WTC11 (cell line): ENCODE measurements at places on chromosomes 13 and 19. TPM values are rescaled to one million over a fixed set of nuclear protein-coding genes. Genes with fewer than 3 reads are reported as not detected.

DNA sequence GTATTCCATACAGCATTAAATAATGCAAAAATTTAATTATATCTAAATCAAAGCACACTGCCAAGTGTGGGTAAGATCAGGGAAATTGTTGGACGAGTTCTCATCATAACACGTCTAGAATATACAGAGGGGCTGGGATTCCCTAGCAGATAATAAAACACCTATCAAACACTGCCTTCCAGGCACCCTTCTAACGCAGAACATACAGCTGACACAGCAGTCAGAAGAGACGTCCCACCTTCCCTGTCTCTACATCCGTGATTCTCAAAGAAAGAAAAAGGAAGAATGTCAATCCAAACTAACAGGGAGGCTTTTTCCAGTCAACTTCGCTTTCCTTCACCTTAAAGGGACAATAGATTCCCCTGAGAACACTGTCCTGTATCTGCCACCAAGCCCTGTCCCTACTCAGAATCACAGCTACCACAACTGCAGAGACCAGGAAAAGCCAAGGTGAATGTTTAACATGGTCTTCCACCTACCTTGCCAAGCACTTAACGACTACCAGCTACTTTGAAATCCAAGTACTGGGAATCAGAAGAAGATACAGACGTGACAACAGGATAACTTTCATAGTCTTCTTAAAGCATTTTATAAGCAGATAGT lies 38.5 kb downstream of the TBC1D4 start:
- peaks cover 17% of the 10 kb centered on the region for H3K4me1 ChIP-seq
- H3K27ac ChIP-seq = peak overlapping the region; percentile 58; the same call in 1 of the 2 replicates
- H3K27me3 ChIP-seq = no peaks in the 10 kb centered on the region
- DNase-seq = no peak

PRR19 gene
- total RNA-seq = 3.6 to 5.0 TPM (median 3.7 TPM) in 3 replicates

ATP8A2 gene
- 4.0 to 5.2 TPM (median 5.0 TPM) in 3 replicates for total RNA-seq

DNA sequence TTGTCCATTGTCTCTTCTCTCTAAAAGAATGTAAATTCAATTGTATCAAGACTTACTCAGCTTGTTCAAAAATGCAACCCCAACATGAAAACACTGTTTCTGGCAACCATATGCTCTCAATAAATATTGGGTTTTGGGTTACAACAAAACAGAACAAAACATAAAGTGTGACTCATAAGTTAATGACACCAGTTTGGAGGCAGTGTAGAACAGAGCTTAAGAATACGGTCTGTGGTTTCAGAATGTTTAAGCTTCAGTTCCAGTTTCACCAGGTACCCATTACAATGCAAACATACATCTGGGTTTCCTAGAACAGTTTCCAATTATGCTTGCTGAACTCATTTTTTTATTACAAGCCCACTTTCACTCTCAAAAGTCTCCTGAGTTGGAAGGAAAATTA lies 285.8 kb upstream of the PCDH9 start:
- no peak overlapping the region for H3K27ac ChIP-seq
- H3K27me3 ChIP-seq = no peaks in the 10 kb centered on the region
- H3K4me1 ChIP-seq = peaks cover 30% of the 10 kb centered on the region
- H3K4me3 ChIP-seq = no peak overlapping the region

NCCRP1 gene
- 2.0 to 2.5 TPM (median 2.2 TPM) in 3 replicates for total RNA-seq

DNA sequence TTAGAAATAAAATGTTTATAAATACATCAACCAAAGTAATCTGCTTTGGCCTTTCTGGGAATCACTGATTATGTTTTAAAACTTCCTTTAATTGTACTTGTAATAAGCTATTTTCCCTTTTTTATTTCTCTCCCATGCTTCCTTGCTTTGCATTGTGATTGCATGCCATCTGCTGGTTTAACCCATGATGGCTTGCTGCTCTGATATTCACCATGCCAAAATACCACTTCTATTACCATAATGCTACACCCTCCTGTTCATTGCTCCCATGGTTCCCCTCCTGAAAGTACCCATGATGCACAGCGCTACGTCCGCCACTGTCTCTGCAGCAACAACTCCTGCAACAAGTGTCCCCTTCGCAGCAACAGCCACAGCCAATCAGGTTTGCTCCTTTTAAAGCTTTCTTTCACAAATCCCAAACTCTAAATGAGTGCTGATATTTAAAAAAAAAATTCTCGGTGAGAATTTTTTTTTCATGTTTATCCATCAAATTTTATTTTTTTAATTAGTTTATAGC lies 67.7 kb upstream of the RAP2A start:
- no peaks in the 10 kb centered on the region for H3K27me3 ChIP-seq
- no peaks in the 10 kb centered on the region for H3K36me3 ChIP-seq

- H3K27ac ChIP-seq = peak within 1 kb of the TSS; percentile 45; the same call in 1 of the 2 replicates
- H3K27me3 ChIP-seq = peaks cover 3% of the 10 kb centered on the region
- no peaks in the 10 kb centered on the region for H3K36me3 ChIP-seq
- peak within 1 kb of the TSS; percentile 65 for H3K4me3 ChIP-seq
Observed at GRCh38 chr19:35115177-35115951, at the start of gene FXYD3. TSS of gene FXYD3 (plus strand) at chr19:35115823. CDS start at chr19:35119377, 3,554 bp downstream.

LIPE gene
- 10.2 to 11.7 TPM (median 11.5 TPM) in 3 replicates for total RNA-seq

FBN3 gene
- total RNA-seq = 54.8 to 67.3 TPM (median 62.2 TPM) in 3 replicates

- H3K36me3 ChIP-seq = peaks cover 12% of the 10 kb centered on the region
- peaks cover 89% of the 10 kb centered on the region for H3K4me1 ChIP-seq
- no peaks in the 10 kb centered on the region for H3K27me3 ChIP-seq
- no peak overlapping the region for H3K4me3 ChIP-seq
Observed at GRCh38 chr19:15292140-15292539, 40.2 kb downstream of the BRD4 start.

- DNase-seq = no peak
- peaks cover 43% of the 10 kb centered on the region for H3K36me3 ChIP-seq
- H3K4me3 ChIP-seq = no peak overlapping the region
- H3K27ac ChIP-seq = peak overlapping the region; percentile 81; the same call in 1 of the 2 replicates
- no peaks in the 10 kb centered on the region for H3K27me3 ChIP-seq
Observed at GRCh38 chr13:113219256-113219940, 10.0 kb downstream of the CUL4A start.

FAM124A gene
- 41.2 to 45.8 TPM (median 41.6 TPM) in 3 replicates for total RNA-seq

- peaks cover 60% of the 10 kb centered on the region for H3K36me3 ChIP-seq
- H3K4me1 ChIP-seq = no peaks in the 10 kb centered on the region
- no peak for DNase-seq
- no peak overlapping the region for H3K4me3 ChIP-seq
- peaks cover 12% of the 10 kb centered on the region; the same call in 1 of the 2 replicates for H3K27me3 ChIP-seq
- no peak overlapping the region for H3K27ac ChIP-seq
Observed at GRCh38 chr19:6983448-6983847, 37.8 kb downstream of the MBD3L2B start.

CPT1C gene
- 74.6 to 89.5 TPM (median 85.4 TPM) in 3 replicates for total RNA-seq

DNA sequence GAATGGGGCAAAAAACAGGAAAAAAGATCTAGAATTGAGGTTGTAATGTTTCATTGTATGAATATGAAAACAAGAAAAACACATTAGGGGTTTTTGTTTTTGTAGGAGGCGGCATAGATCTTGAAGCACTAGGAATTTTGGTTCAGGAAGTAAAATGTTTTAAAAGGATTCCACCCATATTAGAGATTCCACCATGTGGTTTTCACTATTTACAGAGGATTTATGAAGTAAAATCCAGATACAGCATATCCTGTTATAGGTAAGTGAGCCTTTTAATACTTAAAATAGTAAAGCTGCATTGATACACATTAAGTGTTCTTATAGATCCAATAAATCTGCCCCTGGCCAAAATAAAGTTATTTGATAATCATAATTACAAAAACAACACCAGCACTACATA lies 61.4 kb downstream of the MICU2 start:
- peaks cover 14% of the 10 kb centered on the region for H3K4me1 ChIP-seq
- 0 out of 2 replicates have a peak, but pooled peaks cover 4% of the 10 kb centered on the region for H3K36me3 ChIP-seq
- no peak overlapping the region for H3K4me3 ChIP-seq
- H3K27me3 ChIP-seq = no peaks in the 10 kb centered on the region
- H3K27ac ChIP-seq = no peak overlapping the region

NLRP7 gene
- total RNA-seq = 4.1 to 6.8 TPM (median 5.0 TPM) in 3 replicates

- H3K27ac ChIP-seq = no peak overlapping the region
- H3K36me3 ChIP-seq = no peaks in the 10 kb centered on the region
- DNase-seq = no peak
- peaks cover 5% of the 10 kb centered on the region; the same call in 1 of the 2 replicates for H3K27me3 ChIP-seq
Observed at GRCh38 chr19:2726160-2726855, 5.1 kb upstream of the DIRAS1 start.

- no peak overlapping the region for H3K4me3 ChIP-seq
- H3K36me3 ChIP-seq = no peaks in the 10 kb centered on the region
- no peak for DNase-seq
- peaks cover 9% of the 10 kb centered on the region for H3K27me3 ChIP-seq
- peaks cover 5% of the 10 kb centered on the region; the same call in 1 of the 2 replicates for H3K4me1 ChIP-seq
- H3K27ac ChIP-seq = no peak overlapping the region
Observed at GRCh38 chr13:95295026-95295425, 6.2 kb downstream of the ABCC4 start.

- H3K4me1 ChIP-seq = peaks cover 38% of the 10 kb centered on the region
- peaks cover 12% of the 10 kb centered on the region for H3K36me3 ChIP-seq
- DNase-seq = no peak
Observed at GRCh38 chr13:111597191-111597611, 276.8 kb downstream of the TEX29 start.

GRCh38 chr19:56538761-56539263 lies at the start of gene ZFP28:
TSS of gene ZFP28 (plus strand) at chr19:56538948. CDS start at chr19:56539019, 71 bp downstream.
- DNase-seq = peak; percentile 61
- H3K27me3 ChIP-seq = peaks cover 11% of the 10 kb centered on the region
- H3K36me3 ChIP-seq = peaks cover 51% of the 10 kb centered on the region
- 0 out of 2 replicates have a peak, but pooled peaks cover 3% of the 10 kb centered on the region for H3K4me1 ChIP-seq

GRCh38 chr19:12085074-12085818 lies 20.7 kb downstream of the ZNF844 start:
- H3K27me3 ChIP-seq = no peaks in the 10 kb centered on the region
- no peak overlapping the region for H3K4me3 ChIP-seq
- no peak for DNase-seq
- H3K4me1 ChIP-seq = no peaks in the 10 kb centered on the region
- no peak overlapping the region for H3K27ac ChIP-seq

CD70 gene
- total RNA-seq = 1.7 to 2.1 TPM (median 1.7 TPM) in 3 replicates
